ENCODE measurements at places on chromosomes 4 and X. TPM values are rescaled to one million over a fixed set of nuclear protein-coding genes. Genes with fewer than 3 reads are reported as not detected.

GRCh38 chr4:10106421-10107039 lies 10.1 kb downstream of the WDR1 start:
- H3K4me3 ChIP-seq: no peak overlapping the region
- peaks cover 76% of the 10 kb centered on the region for H3K4me1 ChIP-seq

- H3K36me3 ChIP-seq: no peaks in the 10 kb centered on the region
- peaks cover 12% of the 10 kb centered on the region for H3K4me1 ChIP-seq
- no peak for DNase-seq
- H3K27me3 ChIP-seq: no peaks in the 10 kb centered on the region
These were observed 183.6 kb downstream of the QDPR start for GRCh38 chr4:17328141-17328815.

GRCh38 chr4:186189656-186190055 lies 1.7 kb upstream of the CYP4V2 start:
- H3K36me3 ChIP-seq: no peaks in the 10 kb centered on the region
- H3K27ac ChIP-seq: no peak overlapping the region
- DNase-seq: no peak
- H3K4me3 ChIP-seq: no peak overlapping the region

DNA sequence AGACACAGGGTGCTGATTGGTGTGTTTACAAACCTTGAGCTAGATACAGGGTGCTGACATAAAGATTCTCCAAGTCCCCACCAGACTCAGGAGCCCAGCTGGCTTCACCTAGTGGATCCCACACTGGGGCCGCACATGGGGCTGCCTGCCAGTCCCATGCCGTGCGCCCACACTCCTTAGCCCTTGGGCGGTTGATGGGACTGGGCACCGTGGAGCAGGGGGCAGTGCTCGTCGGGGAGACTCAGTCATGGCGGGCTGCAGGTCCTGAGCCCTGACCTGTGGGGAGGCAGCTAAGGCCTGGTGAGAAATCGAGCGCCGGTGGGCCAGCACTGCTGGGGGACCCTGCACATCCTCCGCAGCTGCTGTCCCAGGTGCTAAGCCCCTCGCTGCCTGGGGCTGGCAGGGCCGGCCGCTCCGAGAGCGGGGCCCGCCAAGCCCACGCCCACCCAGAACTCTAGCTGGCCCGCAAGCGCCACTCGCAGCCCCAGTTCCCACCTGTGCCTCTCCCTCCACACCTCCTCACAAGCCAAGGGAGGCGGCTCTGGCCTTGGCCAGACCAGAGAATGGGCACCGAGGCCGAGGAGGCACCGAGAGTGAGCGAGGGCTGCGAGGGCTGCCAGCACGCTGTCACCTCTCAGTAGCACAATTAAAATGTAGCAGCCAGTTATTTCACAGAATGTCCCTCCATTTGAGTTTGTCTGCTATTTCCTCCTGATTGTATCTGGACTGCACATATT lies 76.1 kb upstream of the PNPLA4 start:
- H3K4me1 ChIP-seq: no peaks in the 10 kb centered on the region
- no peak for DNase-seq
- no peaks in the 10 kb centered on the region for H3K36me3 ChIP-seq
- no peak overlapping the region for H3K27ac ChIP-seq

- no peak for DNase-seq
- H3K4me3 ChIP-seq: no peak overlapping the region
- no peaks in the 10 kb centered on the region for H3K4me1 ChIP-seq
- no peak overlapping the region for H3K27ac ChIP-seq
- H3K36me3 ChIP-seq: no peaks in the 10 kb centered on the region
These were observed 369.4 kb downstream of the GASK1B start for GRCh38 chr4:157803421-157803820.

- DNase-seq: no peak
- H3K4me3 ChIP-seq: no peak overlapping the region
- H3K4me1 ChIP-seq: no peaks in the 10 kb centered on the region
- no peak overlapping the region for H3K27ac ChIP-seq
- H3K36me3 ChIP-seq: no peaks in the 10 kb centered on the region
These were observed 75.6 kb downstream of the FHIP1A start for GRCh38 chr4:151484396-151485102.

GRCh38 chrX:63513825-63514568 lies 162.9 kb upstream of the SPIN4 start:
- no peak for DNase-seq
- no peaks in the 10 kb centered on the region for H3K4me1 ChIP-seq
- no peaks in the 10 kb centered on the region for H3K27me3 ChIP-seq

DNA sequence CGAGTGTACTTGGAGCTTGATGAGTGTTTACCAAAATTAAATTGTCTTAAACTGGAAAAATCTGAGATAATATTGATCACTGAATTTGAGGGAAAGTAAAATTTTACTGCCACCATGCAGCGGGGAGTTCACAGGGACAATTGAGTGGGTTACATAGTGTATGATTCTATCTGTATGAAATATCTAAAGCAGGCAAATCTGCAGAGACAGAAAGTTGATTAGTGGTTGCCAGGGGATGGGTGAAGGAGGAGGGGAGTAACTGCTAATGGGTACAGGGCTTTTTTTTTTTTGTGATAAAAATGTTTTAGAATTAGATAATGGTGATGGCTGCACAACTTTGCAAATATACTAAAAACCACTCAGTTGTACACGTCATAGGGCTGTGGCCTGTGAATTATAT lies 35.4 kb upstream of the PDLIM3 start:
- no peak overlapping the region for H3K4me3 ChIP-seq
- H3K4me1 ChIP-seq: no peaks in the 10 kb centered on the region
- H3K27me3 ChIP-seq: no peaks in the 10 kb centered on the region
- no peak overlapping the region for H3K27ac ChIP-seq

DNA sequence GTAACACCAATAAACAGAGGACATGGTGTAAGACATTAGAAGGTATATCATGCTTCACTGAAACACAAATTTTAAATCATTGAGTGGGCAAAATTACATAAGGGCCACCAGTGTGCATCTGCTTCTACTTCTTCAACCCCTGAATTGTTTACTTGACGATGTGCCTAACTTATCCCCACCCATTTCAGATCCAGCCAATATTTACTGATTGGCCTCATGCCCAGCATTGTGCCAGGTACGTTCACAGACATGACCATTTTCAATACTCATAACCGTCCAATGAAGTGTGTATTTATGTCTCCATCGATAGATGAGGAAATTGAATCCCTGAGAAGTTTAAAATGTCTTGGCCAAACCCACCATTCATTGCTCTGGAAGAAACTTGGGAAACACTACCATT lies 208.3 kb upstream of the MID1 start:
- H3K27me3 ChIP-seq: no peaks in the 10 kb centered on the region
- H3K27ac ChIP-seq: no peak overlapping the region
- H3K36me3 ChIP-seq: no peaks in the 10 kb centered on the region
- H3K4me3 ChIP-seq: no peak overlapping the region

GRCh38 chrX:126063984-126064383 lies 102.1 kb downstream of the DCAF12L2 start:
- no peaks in the 10 kb centered on the region for H3K36me3 ChIP-seq
- no peak for DNase-seq
- no peak overlapping the region for H3K4me3 ChIP-seq
- no peaks in the 10 kb centered on the region for H3K27me3 ChIP-seq

- H3K27me3 ChIP-seq: no peaks in the 10 kb centered on the region
- H3K27ac ChIP-seq: no peak overlapping the region
- H3K4me3 ChIP-seq: no peak overlapping the region
- peaks cover 7% of the 10 kb centered on the region for H3K4me1 ChIP-seq
These were observed 30.7 kb downstream of the TSPAN5 start for GRCh38 chr4:98627531-98628257.

DNA sequence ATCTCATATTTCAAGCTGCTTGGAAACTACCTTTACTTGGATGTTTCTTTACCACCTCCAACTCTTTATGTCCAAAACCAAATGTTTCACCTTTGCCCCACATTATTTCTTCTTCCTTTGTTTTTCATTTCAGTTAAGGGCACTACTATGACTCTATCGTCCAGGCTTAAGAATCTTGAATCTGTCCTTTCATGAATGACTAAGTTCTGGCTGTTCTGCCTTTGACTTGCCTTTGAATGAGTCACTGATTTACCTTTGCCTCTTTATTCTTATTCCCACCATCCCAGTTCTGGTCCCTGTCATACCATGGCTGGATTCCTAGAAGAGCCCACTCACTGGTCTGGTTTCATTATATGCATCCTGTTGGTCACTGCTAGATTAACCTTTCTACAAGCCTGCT lies 30.6 kb upstream of the PLAC1 start:
- no peaks in the 10 kb centered on the region for H3K27me3 ChIP-seq
- DNase-seq: no peak
- no peak overlapping the region for H3K27ac ChIP-seq
- H3K4me1 ChIP-seq: no peaks in the 10 kb centered on the region
- no peaks in the 10 kb centered on the region for H3K36me3 ChIP-seq
- no peak overlapping the region for H3K4me3 ChIP-seq

DNA sequence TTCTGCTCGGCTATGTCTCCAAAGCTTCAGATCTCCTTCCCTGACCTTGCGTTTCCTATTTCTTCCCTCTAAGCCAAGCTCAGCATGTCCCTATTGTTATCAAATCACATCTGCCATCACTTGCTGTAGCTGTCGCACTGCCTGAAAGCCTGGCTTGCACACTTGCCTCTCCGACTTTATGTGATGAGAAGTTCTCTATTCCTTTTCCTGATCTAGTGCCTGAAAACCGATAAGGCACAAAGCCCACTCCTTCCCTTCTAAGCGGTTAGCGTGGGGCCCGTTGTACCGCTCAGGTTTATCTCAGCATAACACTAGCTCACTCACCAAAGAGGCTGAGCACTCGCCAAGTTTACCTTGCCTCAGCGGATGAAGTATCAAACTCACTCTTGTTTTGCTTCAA lies 816 bp downstream of the NMU start:
- no peaks in the 10 kb centered on the region for H3K36me3 ChIP-seq
- H3K4me1 ChIP-seq: peaks cover 18% of the 10 kb centered on the region
- H3K4me3 ChIP-seq: no peak overlapping the region
- H3K27ac ChIP-seq: no peak overlapping the region

DNA sequence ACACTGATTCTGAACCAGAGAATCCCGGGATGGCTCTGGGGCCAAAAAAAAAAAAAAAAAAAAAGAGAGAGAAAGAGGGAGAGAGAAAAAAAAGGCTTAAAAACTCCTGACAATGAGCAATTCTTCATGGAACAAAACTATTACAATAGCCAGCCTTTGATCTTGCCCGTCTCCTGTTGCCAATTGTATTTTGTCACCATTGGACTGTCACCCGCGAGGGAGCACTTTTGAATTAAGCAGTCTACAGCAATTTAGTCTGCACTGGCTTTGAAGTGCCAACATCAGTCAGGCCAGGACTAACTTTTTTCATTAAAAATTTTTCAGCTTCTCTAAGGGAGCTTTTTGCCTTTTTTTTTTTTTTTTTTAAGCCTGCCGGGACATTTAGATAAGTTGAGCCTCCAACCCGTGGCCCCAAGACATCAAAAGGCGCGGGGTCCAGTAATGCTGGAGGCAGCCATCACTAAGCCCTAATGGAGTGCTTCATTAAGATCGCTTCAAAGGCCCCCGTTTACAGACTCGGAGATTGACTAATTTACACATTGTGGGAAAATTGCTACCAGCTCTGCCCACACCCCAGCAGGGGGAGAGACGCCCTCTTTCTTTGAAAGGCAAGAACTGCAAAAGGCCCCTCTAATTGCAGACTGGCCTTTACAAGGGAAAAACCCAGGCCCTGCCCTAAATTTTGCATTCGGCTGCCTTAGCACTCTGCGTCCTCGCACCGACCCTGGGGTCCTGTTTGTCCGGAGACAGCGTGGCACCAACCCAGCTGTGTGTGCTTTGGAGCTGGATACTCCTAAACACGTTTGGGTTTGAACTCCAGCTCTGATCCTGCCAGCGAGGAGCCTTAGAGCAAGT lies 98.1 kb upstream of the MSX1 start:
- H3K27me3 ChIP-seq: no peaks in the 10 kb centered on the region
- no peak overlapping the region for H3K4me3 ChIP-seq
- no peak overlapping the region for H3K27ac ChIP-seq
- no peaks in the 10 kb centered on the region for H3K4me1 ChIP-seq
- H3K36me3 ChIP-seq: no peaks in the 10 kb centered on the region

- H3K27ac ChIP-seq: no peak overlapping the region
- H3K36me3 ChIP-seq: no peaks in the 10 kb centered on the region
- DNase-seq: no peak
- no peak overlapping the region for H3K4me3 ChIP-seq
- H3K4me1 ChIP-seq: no peaks in the 10 kb centered on the region
- H3K27me3 ChIP-seq: no peaks in the 10 kb centered on the region
These were observed 124.5 kb upstream of the PPP1R2C start for GRCh38 chrX:42902513-42902912.

DNA sequence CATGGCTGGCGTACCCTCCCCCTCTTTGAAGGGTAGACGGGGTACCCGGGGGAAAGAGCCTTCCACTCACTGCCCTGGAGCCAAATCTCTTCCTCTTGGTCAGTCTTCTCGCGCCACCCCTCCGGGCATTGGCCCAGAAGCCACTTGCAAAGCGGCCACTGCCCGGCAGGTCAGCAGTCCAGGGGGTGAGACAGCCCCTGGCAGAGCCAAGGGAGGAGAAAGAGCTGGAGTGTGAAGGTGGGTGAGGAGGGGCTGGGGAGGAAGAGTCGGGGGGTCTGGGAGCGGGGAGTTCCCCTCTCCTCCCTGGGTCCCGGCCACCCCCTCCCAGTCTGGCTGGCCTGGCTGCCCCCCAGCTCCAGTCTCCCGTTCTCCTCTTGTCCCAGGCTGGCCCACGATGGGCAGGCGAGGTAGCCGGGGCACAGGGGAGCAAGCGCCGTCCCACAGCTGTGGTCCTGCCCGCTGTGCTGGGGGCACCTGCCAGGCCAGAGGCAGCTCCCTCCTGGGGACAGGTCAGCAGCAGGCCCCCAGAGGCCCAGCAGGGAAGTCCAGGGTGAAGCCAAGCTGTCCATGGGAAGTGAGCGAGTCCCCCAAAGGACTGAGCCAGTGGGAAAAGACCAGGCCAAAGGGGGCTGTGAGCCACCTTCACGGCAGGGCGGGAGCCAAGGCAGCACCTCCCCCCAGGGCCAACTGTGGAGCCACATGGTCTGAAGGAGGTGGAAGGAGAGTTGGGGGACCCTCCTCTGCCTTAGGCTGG lies 21.6 kb upstream of the DUSP9 start:
- no peaks in the 10 kb centered on the region for H3K4me1 ChIP-seq
- no peaks in the 10 kb centered on the region for H3K27me3 ChIP-seq
- no peak for DNase-seq
- H3K36me3 ChIP-seq: no peaks in the 10 kb centered on the region
- no peak overlapping the region for H3K27ac ChIP-seq

The VEGFC gene
- total RNA-seq: 5.6 TPM

The IQSEC2 gene
- total RNA-seq: 28.7 TPM

The STK32B gene
- 1.8 TPM for total RNA-seq

The SLITRK4 gene
- 0.94 TPM for total RNA-seq

The TMSB15A gene
- 0.66 TPM for total RNA-seq

The TXK gene
- total RNA-seq: 4.0 TPM

The NUP54 gene
- total RNA-seq: 25.6 TPM

The ZNF157 gene
- total RNA-seq: not detected

The SSX1 gene
- total RNA-seq: not detected

The PPBP gene
- total RNA-seq: 8.3 TPM

The CT47B1 gene
- total RNA-seq: not detected

Data from upper lobe of left lung (tissue), 6 donors.